OCI-LY7 (cell line): ENCODE measurements at places on chromosomes 16 and 17.

- peak; percentile 56 for DNase-seq
Observed at GRCh38 chr17:44911133-44912001, 3.9 kb downstream of the GFAP start.

- no peak for DNase-seq
Observed at GRCh38 chr17:10099051-10099571, 99.3 kb downstream of the GAS7 start.

GRCh38 chr17:55564081-55564480, 52.8 kb upstream of the SMIM36 start:
- no peak for DNase-seq

DNA sequence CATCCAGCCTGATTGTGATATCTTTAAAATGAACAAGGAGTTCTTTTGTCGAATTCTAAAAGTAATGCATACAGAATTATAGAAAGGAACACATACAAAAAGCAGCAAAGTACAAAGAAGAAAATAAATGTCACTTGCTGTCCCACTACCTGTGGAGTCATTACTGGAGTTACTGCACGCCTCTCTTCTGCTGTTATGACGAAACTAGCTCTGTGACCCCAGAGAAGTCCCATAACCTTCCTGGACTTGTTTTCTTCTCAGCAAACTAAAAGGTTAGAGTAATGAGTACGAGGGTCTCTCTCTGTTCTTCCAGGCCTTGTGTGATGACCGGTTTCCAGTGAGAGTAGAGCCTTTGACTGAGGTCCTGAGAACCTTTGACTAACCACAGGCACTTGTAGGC, 26.9 kb downstream of the BANP start:
- no peak for DNase-seq

DNA sequence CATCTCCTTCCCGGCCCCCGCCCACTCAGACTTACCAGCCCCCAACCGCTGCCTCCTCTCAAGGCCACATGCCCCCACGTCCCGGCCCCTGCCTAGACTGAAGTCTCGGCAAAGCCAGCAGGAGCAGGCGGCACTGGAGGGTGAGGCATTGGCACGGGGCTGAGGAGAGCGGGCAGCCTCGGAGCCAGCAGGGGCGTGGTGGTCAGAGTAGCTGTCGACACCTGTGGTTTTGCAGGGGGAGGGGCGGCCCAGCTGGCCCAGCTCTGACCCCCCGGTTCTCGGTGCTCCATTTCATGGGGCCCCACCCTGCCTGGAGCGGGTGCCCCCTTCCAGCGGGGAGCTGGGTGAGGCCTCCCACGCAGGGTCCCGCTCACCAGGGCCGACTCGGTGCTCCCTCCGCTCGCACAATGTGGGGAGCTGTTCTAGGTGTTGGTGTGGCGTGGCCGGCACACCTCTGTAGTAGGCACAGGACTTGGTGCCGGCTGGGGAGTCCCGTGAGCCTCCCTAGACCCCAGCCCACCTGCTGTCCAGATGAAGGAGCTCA, 4.7 kb downstream of the CDH15 start:
- DNase-seq: no peak

DNA sequence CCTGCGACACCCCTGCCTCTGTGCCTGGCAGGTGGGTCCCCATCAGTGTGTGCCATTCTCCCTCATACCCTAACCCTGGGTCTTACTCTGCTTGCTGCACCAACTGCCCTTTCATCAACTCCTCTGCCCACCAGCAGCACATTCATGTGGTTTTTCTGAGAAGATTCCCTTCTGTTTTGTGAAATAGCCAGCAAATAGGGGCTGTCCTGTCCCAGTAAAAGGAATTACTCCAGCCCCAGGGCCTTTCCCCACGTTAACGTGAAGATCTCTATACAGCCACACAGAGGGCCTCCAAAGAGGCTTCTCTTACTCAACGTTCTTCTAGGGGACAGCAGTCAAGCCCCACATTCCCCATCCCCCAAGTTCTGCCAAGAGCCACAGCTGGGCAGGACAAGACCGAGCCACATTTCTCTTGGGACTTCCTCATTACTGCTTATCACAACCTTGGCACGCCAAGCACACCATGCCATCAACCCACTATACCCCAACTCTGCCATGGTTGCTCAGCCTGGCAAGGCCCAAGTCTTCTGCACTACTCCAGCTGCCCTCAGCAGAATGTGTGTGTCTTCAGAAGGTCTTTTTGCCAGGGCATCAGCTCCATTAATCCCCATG, 18.7 kb upstream of the CCL2 start:
- no peak for DNase-seq

GRCh38 chr17:21296097-21297025, 11.8 kb downstream of the MAP2K3 start:
- no peak for DNase-seq

- DNase-seq: no peak
Observed at GRCh38 chr16:47617732-47618131, 156.6 kb downstream of the PHKB start.

GRCh38 chr16:13902677-13903076, 17.3 kb upstream of the ERCC4 start:
- DNase-seq: no peak

GRCh38 chr17:79530361-79531105, 80.3 kb downstream of the RBFOX3 start:
- no peak for DNase-seq

GRCh38 chr17:82678265-82678891, 20.1 kb downstream of the RAB40B start:
- peak; percentile 86 for DNase-seq

- DNase-seq: no peak
Observed at GRCh38 chr17:76024353-76024752, 2.8 kb downstream of the EVPL start.

DNA sequence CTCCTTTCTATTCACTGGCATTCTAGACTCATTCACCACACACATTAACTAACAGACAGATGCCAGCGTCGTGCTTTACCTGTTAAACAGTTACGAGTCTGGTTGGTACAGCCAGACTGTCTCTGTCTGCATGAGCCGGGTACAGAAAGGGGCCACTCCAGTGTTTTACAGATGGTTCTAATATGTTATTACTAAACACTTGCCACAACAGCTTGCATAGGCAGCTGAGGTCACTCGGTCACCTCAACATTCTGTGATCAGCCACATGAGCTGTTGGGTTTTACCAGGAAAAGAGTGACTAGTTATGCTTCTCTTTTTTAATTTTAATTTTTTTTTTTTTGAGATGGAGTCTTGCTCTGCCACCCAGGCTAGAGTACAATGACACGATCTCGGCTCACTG, 25.2 kb downstream of the CD300A start:
- no peak for DNase-seq

- DNase-seq: no peak
Observed at GRCh38 chr17:6592173-6592572, 35.8 kb upstream of the PITPNM3 start.

DNA sequence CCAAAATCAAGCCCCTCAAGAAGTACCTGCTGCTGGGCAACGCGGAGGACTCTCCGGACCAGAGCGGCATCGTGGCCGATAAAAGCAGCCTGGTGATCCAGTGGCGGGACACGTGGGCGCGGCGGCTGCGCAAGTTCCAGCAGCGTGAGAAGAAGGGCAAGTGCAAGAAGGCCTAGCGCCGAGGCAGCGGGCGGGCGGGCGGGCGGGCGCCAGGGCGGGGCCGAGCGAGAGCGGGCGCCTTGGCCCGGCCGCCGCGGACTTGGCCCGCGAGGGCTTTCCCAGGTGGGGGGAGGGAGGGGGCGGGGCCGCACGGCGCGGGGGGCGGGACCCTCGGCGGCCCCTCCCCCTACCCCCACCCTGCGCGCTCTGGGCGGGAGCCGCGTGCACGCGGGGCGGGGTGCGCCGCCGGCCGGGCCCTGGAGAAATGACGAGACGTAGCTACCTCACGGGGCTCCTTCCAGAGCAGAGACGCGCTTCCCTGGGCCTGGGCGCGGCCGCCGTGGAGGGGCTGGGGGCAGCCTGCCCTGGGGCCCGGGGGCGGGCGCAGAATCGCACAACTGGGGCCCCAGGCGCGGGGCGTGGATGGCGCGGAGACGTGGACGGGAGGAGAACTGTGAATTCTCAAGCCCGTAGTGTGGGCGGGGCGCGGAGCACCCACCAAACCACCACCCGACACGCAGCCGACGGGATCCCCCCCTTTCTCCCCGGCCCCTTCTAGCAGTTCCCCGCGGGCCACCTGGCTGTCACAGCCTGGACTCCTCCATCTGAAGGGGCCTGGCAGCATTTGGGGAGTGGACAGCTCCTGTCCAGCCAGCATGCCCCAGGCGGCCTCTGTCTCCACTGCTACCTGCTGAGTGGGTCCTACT, 218.7 kb downstream of the NTN1 start:
- peak; percentile 43 for DNase-seq

GRCh38 chr17:73994946-73995345, 208.5 kb upstream of the RPL38 start:
- no peak for DNase-seq

DNA sequence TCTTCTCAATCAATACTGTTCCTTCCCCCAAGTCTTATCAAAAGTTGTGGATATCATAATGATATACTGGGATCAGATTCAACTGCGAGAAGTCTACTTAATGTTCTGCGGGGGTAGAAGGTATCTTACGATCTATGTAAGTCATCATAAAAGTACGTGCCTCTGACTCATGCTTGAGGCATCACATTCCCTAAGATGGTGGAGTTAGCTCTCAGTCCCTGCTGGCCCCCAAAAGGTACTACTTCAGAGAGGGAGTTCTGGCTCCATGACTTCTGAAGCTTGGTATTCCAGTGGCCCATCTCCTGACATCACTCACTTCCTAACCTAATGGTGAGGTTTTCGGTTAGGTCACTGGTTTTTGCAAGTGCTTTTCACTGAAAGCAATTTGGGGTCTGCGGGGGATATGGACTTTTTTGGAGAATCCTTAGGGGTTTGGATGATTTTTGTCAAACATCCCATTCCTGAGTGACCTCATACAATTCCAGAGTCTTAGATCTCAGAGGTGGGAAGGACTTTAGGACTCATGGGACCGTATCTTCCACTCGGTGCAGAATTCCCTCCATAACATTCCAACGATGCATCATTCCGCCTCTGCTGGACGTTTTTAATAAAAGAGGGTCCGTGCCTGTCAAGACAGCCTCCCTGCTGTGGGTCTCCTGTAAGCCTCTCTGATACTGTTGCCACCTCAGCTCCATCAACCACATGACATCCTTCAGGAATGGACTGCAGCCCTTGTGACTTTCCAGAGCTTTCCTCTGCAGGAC, 74.3 kb downstream of the DYNLRB2 start:
- DNase-seq: no peak

DNA sequence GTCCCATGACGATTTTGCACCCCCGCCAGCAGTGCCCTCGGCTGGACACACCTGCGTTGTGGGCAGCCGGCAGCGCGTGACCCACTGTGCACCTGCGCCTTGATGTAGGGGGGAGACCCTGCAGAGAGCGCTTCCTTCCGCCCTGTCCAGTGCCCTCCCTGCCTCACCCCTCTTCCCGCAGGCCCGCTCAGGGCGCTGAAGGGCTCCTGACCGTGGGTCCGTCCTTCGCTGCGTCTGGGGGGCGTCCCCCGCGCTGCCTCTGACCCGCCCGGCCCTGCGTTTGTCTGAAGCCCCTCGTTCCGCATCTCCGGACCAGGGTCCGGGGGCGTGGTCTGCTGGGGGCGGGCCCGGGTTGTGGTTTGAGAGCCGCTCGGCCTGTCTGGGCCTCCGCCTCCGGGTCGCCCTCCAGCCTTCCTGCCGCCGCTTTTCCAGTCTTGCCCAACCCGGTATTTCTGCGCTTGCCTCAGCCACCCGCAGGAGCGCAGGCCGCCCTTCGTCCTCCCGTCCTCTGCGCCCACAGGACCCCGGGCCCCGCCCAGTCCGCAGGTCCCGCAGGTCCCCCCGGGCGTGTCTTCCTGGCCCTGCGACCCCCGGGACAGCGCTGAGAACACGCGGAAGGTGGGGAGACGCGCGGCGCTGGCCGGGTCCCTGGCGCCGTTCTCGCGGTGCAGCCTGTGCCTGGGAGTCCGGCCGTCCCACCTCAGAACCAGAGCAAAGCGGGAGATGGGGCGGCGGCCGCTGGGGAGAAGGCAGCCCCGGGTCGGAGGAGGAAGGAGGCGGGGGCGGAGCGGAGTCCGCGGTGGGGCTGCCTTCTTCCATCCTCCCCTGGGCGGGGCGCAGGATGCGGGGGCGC, 4.0 kb upstream of the IL17C start:
- DNase-seq: peak; percentile 76

DNA sequence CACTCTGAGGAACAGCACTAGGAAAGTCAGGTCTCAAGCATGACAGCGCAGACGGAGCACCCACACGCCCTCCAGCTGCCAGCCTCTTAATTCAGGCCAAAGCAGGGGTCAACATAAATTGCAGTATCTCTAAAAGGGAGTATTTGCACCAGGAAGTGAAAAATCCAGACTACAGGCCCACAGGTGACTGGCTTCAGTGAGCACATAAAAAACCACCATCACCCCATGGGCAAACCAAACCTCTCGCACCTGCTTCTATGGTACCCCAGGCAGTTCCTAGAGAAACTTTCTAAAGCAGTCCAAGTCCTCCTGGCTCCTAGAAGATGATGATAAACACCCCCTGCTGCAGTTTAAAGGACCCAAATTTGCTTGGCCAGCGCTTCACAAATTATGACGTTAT, 129.8 kb downstream of the ZNF423 start:
- DNase-seq: no peak
